GM23248 (cell line): ENCODE measurements at places on chromosomes 7 and 10. TPM values are rescaled to one million over a fixed set of nuclear protein-coding genes. Genes with fewer than 3 reads are reported as not detected.

The ZEB1 gene
- total RNA-seq, result 50.0 and 69.8 TPM in 2 replicates

The NPSR1 gene
- not detected in 2 replicates for total RNA-seq

The SLC29A3 gene
- total RNA-seq, result 1.9 and 3.0 TPM in 2 replicates

The NMT2 gene
- 28.6 and 35.9 TPM in 2 replicates for total RNA-seq

- DNase-seq, result no peak
Observed at GRCh38 chr7:73918926-73919693, 58.2 kb downstream of the TMEM270 start.
